B cell (primary cell): ENCODE measurements at places on chromosomes 4 and X. TPM values are rescaled to one million over a fixed set of nuclear protein-coding genes. Genes with fewer than 3 reads are reported as not detected.
A peak's percentile ranks its signal among the peaks of the same experiment; 100 is the strongest.

GRCh38 chr4:176729489-176729888, 63.2 kb downstream of the VEGFC start:
- H3K36me3 ChIP-seq, result no peaks in the 10 kb centered on the region
- DNase-seq, result no peak
- no peak overlapping the region for H3K4me3 ChIP-seq
- no peaks in the 10 kb centered on the region for H3K27me3 ChIP-seq
- H3K4me1 ChIP-seq, result no peaks in the 10 kb centered on the region
- no peak overlapping the region for H3K27ac ChIP-seq

GRCh38 chrX:43008356-43008755, 230.4 kb upstream of the PPP1R2C start:
- H3K4me3 ChIP-seq, result no peak overlapping the region
- H3K4me1 ChIP-seq, result peaks cover 6% of the 10 kb centered on the region
- H3K36me3 ChIP-seq, result no peaks in the 10 kb centered on the region

DNA sequence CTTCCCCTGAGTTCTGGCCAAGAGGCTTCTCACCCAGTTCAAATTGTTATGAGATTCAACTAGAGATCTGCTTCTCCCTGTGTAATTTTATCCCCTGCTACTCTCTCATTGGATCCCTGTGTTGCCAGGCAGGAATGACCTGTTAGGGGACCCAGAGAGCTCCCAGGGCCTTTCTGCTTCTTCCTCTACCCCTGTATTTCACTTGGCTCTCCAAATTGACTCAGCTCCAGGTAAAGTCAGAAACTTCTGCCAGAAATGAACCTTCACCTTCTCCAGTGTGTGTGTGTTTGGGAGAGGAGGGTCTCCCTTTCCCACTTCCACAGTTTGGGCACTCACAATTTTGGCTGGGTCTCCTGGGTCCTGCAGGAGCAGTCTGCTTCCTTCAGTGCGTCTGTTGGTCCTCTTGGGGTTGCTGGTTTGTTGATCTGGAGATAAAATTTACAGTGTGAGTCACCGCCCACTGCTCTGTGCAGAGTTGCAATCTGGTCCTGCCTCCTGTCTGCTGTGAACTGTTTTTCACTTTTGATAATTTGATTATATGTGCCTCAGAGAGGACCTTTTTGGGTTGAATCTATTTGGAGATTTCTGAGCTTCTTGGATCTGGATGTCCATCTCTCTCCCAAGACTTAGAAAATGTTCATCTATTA, 112.4 kb upstream of the EDA2R start:
- no peak for DNase-seq
- H3K4me1 ChIP-seq, result no peaks in the 10 kb centered on the region
- H3K36me3 ChIP-seq, result no peaks in the 10 kb centered on the region
- H3K4me3 ChIP-seq, result no peak overlapping the region
- no peaks in the 10 kb centered on the region for H3K27me3 ChIP-seq

DNA sequence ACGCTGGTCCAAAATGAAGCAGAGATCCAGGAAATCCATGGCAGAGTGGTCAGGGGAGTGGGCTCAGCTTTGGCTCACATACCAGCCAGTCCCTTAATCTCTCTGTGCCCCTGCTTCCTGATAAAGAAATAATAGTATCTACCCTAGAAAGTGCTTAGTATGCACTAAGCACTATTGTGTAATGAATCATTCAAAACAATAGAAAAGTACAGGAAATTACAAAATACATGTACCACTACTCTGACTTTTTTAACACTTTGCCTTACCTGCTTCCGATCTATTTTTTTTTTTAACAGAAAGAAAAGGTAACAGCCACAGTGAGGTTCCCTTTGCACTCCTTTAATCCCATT, 49.9 kb downstream of the TBC1D9 start:
- no peak overlapping the region for H3K4me3 ChIP-seq
- H3K4me1 ChIP-seq, result peaks cover 34% of the 10 kb centered on the region
- no peaks in the 10 kb centered on the region for H3K27me3 ChIP-seq
- no peak overlapping the region for H3K27ac ChIP-seq

GRCh38 chr4:184357772-184358171, 116.6 kb downstream of the IRF2 start:
- no peak overlapping the region for H3K27ac ChIP-seq
- no peak for DNase-seq
- no peaks in the 10 kb centered on the region for H3K36me3 ChIP-seq
- peaks cover 23% of the 10 kb centered on the region for H3K4me1 ChIP-seq
- no peaks in the 10 kb centered on the region for H3K27me3 ChIP-seq

DNA sequence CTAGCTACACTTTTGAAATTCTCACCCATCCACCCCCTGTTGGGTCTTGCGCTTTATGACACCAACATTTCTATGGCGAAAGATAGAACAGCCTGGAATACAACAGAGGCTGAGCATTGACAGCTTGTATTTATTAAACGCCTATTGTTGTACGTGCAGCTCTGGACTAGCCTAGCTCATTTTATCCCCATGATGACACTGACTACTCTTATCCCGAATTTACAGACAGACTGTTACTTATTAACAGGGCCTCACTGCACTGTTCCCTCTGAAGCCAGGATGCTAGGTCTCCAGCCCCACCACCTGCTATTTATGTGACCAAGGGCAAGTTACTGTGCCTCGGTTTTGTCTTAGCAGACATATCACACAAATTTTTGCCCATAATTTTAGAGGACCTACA, 1.0 kb upstream of the RFC1 start:
- H3K4me1 ChIP-seq, result peaks cover 29% of the 10 kb centered on the region
- DNase-seq, result peak; percentile 22
- H3K27ac ChIP-seq, result peak overlapping the region; percentile 84
- H3K36me3 ChIP-seq, result no peaks in the 10 kb centered on the region

GRCh38 chr4:47483745-47484144, 1.3 kb upstream of the ATP10D start:
- no peak overlapping the region for H3K4me3 ChIP-seq
- DNase-seq, result peak; percentile 31
- H3K4me1 ChIP-seq, result peaks cover 30% of the 10 kb centered on the region

DNA sequence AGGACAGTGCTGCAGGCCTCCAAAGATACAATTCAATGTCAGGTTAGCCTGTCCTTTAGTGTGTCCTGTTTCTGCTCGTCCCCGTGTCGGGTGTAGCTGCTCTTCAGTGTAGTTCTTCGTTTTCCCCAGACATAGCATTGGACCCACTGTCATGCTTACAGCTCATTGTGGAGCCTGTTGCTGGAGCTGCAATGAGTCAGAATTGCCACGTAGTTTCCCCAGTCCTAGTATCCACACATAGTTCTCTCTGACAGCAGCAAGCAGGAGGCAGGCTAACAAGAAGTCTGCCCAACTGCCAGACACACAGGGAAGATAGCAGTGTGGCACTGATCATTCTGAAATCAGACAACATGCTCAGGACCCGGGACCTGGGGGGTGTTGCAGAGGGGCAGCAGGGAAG, 49.2 kb downstream of the MOSPD2 start:
- H3K27me3 ChIP-seq, result no peaks in the 10 kb centered on the region
- no peak overlapping the region for H3K4me3 ChIP-seq
- DNase-seq, result no peak
- no peaks in the 10 kb centered on the region for H3K4me1 ChIP-seq
- H3K36me3 ChIP-seq, result no peaks in the 10 kb centered on the region

Gene SLITRK4
- 0.01 TPM in 1 of 2 replicates, not detected in the other for polyA plus RNA-seq

GRCh38 chrX:378443-378842, 8.3 kb downstream of the PPP2R3B start:
- H3K4me1 ChIP-seq, result peaks cover 17% of the 10 kb centered on the region
- no peaks in the 10 kb centered on the region for H3K36me3 ChIP-seq
- H3K27me3 ChIP-seq, result peaks cover 14% of the 10 kb centered on the region
- no peak overlapping the region for H3K4me3 ChIP-seq
- no peak for DNase-seq

Gene CFP
- polyA plus RNA-seq, result 3.0 and 3.8 TPM in 2 replicates

DNA sequence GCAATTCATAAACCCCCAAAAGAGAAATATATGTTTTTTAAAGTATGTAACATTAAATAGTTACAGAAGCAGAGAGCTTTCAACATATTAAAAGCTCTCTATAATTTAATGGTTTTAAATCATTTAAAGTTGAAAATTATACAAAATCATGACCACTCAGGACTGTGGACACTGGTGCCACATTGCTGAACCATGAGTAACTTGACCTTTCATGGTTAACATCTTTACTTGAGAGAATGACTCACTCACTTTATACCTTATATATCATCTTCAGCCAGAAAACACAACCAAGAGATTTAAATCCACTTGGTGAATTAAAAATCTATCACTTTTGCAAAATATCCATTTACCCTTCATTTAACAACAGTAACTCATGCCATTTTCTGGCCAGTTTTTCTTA, 584.3 kb upstream of the SMIM31 start:
- H3K4me1 ChIP-seq, result no peaks in the 10 kb centered on the region
- no peaks in the 10 kb centered on the region for H3K27me3 ChIP-seq
- no peak overlapping the region for H3K4me3 ChIP-seq
- H3K36me3 ChIP-seq, result no peaks in the 10 kb centered on the region
- DNase-seq, result no peak
- H3K27ac ChIP-seq, result no peak overlapping the region

- H3K27me3 ChIP-seq, result no peaks in the 10 kb centered on the region
- no peaks in the 10 kb centered on the region for H3K4me1 ChIP-seq
- H3K4me3 ChIP-seq, result no peak overlapping the region
- DNase-seq, result no peak
- H3K36me3 ChIP-seq, result no peaks in the 10 kb centered on the region
Observed at GRCh38 chr4:72496119-72496518, 72.9 kb downstream of the ADAMTS3 start.

Gene RHOXF2
- not detected in 2 replicates for polyA plus RNA-seq

Gene HSFX2
- polyA plus RNA-seq, result 1.6 TPM in 1 of 2 replicates, not detected in the other

- no peak overlapping the region for H3K27ac ChIP-seq
- H3K27me3 ChIP-seq, result no peaks in the 10 kb centered on the region
- H3K4me3 ChIP-seq, result no peak overlapping the region
- no peak for DNase-seq
Observed at GRCh38 chr4:81106150-81106549, 75.6 kb downstream of the BMP3 start.

Gene FHL1
- 5.2 and 6.7 TPM in 2 replicates for polyA plus RNA-seq

Gene MECP2
- polyA plus RNA-seq, result 20.0 and 26.5 TPM in 2 replicates

DNA sequence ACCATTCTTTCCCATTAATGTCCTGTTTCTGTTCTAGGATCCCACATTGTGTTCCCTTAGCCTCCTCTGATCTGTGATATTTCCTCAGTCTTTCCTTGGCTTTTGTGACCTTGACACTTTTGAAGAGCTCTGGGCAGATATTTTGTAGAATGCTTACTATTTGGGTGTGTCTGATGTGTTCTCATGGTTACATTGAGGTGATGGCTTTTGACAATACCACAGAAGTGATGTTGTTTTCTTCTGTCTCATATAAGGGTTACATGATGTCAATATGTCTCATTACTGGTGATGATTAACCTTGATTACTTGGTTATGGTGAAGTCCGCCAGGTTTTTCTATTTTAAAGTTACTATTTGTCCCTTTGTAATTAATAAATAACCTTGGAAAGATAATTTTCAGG, 183.7 kb downstream of the SOWAHB start:
- H3K27ac ChIP-seq, result no peak overlapping the region
- no peaks in the 10 kb centered on the region for H3K36me3 ChIP-seq
- H3K4me1 ChIP-seq, result peaks cover 3% of the 10 kb centered on the region

GRCh38 chrX:85378461-85378860, 1.0 kb downstream of the POF1B start:
- no peak for DNase-seq
- no peak overlapping the region for H3K27ac ChIP-seq
- H3K36me3 ChIP-seq, result no peaks in the 10 kb centered on the region
- H3K4me1 ChIP-seq, result no peaks in the 10 kb centered on the region
- H3K27me3 ChIP-seq, result no peaks in the 10 kb centered on the region

DNA sequence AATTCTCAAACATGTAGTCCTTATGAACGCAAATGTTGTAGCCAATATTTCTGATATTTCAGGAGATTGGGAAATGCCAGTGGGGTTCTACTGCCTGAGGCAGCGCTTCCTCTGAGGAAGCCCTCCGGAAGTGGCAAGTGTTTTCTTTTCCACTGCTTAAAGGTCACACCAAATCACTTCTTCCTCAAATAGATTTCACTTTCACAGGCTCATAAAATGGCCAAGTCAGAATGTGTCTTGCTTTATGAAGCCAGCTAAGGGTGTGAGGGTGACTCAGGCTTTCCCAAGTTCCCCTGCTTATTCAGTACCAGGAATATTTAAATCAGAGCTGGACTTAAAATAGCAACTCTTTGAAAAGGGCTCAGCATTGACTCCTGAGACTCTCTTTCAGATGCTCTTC, 514.2 kb upstream of the DIPK2B start:
- no peak overlapping the region for H3K4me3 ChIP-seq
- H3K36me3 ChIP-seq, result no peaks in the 10 kb centered on the region
- peaks cover 17% of the 10 kb centered on the region for H3K4me1 ChIP-seq
- no peak overlapping the region for H3K27ac ChIP-seq
- peak; percentile 10 for DNase-seq

GRCh38 chr4:124526331-124526730, 186.2 kb downstream of the ANKRD50 start:
- H3K4me3 ChIP-seq, result no peak overlapping the region
- H3K36me3 ChIP-seq, result no peaks in the 10 kb centered on the region
- H3K4me1 ChIP-seq, result no peaks in the 10 kb centered on the region
- DNase-seq, result no peak
- no peaks in the 10 kb centered on the region for H3K27me3 ChIP-seq
- no peak overlapping the region for H3K27ac ChIP-seq

- no peaks in the 10 kb centered on the region for H3K36me3 ChIP-seq
- no peaks in the 10 kb centered on the region for H3K27me3 ChIP-seq
- DNase-seq, result no peak
- H3K27ac ChIP-seq, result no peak overlapping the region
- no peak overlapping the region for H3K4me3 ChIP-seq
Observed at GRCh38 chr4:122588453-122589238, 32.2 kb downstream of the IL21 start.

Gene PPEF2
- 0.10 and 0.32 TPM in 2 replicates for polyA plus RNA-seq

Gene ADH7
- polyA plus RNA-seq, result not detected in 2 replicates

- no peak overlapping the region for H3K27ac ChIP-seq
- no peak for DNase-seq
- no peaks in the 10 kb centered on the region for H3K4me1 ChIP-seq
- H3K36me3 ChIP-seq, result no peaks in the 10 kb centered on the region
Observed at GRCh38 chrX:133364865-133365264, 50.4 kb downstream of the GPC4 start.

DNA sequence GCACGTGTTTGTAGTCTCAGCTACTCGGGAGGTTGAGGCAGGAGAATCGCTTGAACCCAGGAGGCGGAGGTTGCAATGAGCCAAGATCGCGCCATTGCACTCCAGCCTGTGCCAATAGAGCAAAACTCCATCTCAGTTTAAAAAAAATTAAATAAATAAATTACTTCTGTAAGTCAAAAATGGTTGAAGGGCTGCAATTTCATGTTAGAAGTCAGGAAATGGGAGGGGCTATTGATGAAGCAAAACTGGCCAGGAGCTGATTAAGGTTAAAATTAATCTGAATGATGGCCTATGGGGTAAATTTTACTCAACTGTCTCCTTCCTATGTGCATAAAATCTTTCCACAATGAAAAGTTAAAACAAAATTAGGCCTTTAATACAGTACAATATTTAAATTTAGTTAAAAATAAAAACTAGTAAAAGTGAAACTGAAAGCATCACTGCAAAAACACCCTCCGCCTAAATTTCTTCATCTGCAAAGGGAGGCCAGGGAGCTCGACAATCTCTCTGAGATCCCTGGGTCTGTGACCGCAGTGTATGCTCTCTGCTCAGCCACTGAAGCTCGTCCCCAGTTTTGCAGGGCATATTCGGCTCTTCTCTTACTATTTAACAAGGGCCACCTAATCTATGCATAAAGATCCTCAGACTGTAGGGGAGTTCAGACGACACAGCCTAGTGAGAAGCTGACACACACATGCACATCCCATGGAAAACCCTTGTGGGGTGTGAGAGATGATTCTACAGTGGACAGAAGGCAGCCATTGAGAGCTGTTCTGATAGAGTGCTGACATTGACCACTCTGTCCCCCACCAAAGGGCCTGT, 57.2 kb downstream of the IRF2 start:
- peak overlapping the region; percentile 12 for H3K4me3 ChIP-seq
- H3K36me3 ChIP-seq, result peaks cover 61% of the 10 kb centered on the region
- DNase-seq, result peak; percentile 60
- H3K27ac ChIP-seq, result peak overlapping the region; percentile 84
